Choroid plexus epithelial cell (primary cell): ENCODE measurements at places on chromosomes 2 and 18.

- peak; percentile 32 for DNase-seq
Measured at GRCh38 chr2:106863387-106863786, 22.6 kb downstream of the ST6GAL2 start.

- no peak for DNase-seq
Measured at GRCh38 chr2:9360110-9360509, 63.2 kb downstream of the ITGB1BP1 start.

DNA sequence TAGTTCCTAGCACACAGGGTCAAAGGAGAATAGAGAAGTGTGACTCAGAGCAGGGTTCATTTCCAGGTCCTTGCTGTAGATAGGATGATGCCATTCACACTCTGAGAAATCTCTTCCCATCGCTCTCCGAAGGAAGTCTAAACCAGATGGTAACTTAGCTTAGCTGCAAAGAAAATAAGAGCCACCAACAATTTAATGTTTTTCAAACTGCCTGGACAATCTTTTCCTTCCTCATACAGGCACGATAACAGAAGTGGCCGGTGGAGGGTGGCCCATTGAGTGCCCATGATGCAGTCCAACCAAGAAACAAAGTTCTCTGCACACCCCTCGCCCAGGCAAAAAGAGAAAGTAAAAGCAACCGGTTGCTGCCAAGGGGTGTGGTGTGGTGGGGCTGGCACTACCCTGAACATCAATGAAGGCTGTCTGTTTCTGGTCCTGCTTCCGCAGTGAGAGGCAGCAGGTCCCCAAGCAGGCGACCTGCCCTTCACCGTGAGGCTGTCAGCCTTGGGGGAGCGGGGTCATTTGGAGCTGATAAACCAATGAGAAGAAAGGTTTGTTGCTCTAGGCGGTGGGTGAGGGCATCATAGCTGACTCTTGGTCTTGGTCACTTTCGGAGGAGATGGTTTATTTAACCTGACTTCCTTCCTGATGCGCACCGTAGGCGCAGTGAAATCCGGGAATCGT, 105.6 kb upstream of the CD302 start:
- peak; percentile 76 for DNase-seq

DNA sequence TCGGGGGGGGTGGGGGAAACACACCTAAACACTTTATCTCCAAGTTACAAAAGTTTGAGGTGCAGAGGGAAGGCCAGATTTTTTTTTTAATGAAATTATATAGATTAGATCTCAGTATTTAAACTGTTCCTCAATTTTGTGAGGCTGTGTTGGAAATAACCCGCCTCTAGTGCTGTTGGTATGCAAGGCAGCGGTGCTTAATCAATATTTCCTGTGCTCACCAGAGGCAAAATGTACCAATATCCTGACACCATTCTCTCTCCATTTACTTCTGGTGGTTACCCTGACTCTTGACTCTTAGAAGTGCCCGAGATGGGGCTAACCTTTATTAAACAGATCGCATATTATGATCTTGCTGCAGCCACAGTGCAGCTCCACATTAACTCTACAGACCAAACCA, 54.8 kb upstream of the EML6 start:
- DNase-seq, result no peak

- peak; percentile 28 for DNase-seq
Measured at GRCh38 chr2:190404487-190404886, 3.7 kb upstream of the MFSD6 start.

- no peak for DNase-seq
Measured at GRCh38 chr18:26803643-26804042, 61.9 kb downstream of the AQP4 start.

GRCh38 chr2:223860809-223861738, 23.7 kb upstream of the AP1S3 start:
- peak; percentile 88 for DNase-seq

DNA sequence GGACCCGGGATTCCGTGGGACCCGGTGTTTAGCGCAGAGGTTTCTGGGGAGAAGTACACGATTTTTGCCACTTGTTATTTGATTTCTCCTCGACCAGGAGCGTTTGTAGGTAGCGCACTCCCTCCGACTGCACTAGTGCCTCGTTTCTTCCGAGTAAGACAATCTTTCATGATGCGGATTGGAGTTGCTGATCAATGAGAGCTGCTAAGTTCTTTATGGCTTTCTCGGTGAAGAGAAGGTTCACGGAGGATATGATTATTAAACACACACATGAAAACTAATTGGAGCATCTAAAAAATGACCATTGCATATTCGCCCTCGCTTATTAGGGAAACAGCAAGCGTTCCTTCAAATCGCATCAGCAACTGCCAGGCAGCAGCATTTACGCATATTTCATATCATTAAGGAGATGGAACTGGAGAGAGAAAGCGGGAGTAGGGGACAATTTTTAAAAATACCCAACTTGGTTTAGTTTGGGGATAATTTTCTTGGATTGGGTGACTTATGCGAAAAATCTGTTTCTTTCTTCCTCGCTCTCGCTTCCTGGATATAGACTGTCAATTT, 616 bp downstream of the EML6 start:
- peak; percentile 41 for DNase-seq

DNA sequence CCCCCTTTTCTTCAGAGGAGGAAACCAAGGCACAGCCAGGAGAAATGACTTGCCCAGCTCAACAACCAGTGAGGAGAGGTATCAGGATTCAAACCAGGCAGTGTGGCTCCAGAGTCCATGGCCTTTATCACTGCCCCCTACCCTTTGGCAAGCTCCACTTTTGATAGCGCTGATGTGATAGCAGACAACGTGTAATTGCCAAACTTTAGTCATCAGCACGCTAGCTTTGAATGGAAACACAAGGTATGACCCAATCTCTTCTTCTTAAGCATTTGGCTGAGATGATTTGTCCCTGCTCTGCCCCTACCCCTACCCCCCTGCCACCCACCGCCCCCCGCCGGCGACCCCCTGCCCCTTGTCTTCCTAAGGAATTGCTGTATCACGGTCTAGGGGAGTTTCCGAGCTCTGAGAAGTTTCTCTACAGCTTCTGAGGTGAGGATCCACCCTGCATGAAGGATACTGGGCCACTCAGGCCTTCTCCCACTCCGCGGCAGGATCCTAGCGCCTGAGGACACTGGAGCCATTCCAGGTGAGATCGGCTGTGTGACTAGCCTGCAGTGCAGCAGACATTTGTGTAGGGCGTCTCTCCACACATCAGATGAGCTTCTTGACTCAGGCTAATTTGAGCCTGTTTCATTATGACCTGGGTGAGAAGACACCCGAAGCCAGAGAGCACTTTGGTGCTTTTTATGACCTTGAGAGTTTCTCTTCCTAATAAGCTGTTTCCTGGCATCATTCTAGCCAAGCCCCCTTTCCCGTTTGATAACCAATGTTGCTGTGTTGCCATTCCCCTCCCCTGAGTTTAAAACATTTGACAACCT, 75.1 kb upstream of the MAP4K4 start:
- no peak for DNase-seq
